ENCODE measurements at places on chromosomes 13 and 19. TPM values are rescaled to one million over a fixed set of nuclear protein-coding genes. Genes with fewer than 3 reads are reported as not detected.

DNA sequence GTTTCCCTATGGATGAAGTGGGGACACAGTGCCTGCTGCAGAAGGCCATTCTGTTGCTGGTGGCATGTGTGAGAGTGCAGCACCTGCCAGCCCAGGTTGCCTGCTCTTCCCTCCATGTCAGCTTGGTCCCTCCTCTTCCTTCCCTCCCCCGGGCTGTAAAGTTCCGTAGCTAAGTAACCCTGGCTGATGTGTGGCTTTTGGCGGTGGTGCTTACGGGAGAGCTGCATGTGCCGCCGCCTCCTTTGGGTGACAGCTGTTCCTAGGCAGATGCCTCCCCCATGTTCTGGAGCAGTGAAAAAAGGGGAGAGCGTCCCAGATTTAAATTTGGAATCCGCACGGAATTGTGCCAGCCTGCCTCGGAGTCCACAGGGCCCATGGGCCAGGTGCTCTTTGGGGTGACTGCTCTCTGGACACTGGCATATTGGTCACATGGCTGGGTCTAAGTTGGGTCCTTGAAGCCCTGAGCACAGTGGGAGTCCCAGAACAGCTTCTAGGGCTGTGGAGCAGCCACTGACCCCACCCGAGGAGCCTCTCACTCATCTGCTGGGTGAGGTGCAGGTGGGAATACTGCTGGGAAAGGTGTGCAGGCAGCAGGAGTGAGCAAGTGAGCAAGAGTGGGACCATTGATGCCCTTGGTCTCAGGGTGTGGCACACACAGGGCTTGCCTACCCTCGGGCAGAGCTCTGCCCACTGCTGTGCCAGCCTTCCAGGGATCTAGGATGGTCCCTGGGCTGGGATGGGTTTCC, 33.1 kb upstream of the ZNF536 start:
- no peak for DNase-seq

DNA sequence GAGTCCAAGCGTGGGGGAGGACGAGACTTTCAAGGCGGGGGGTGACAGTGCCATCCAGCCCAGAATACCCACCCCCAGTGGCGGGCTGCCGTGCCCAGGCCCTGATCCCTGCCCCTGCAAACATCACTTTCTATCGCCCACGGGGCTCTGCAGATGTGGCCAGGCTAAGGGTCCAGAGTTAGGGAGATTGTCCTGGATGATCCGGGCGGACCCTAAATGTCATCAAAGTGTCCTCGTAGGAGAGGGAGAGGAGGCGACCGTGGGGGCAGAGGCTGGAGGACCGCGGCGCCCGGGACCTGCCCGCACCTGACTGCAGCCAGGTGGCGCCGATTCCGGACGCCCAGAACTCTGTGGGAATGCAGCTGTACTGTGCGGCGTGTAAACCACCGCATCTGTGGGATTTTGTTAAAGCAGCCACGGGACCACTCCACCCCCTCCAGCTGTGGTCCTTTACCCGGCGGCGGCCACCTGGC, 32.4 kb downstream of the GJA3 start:
- DNase-seq = no peak

GRCh38 chr13:105193026-105193425, 1342.4 kb downstream of the EFNB2 start:
- no peak for DNase-seq

DNA sequence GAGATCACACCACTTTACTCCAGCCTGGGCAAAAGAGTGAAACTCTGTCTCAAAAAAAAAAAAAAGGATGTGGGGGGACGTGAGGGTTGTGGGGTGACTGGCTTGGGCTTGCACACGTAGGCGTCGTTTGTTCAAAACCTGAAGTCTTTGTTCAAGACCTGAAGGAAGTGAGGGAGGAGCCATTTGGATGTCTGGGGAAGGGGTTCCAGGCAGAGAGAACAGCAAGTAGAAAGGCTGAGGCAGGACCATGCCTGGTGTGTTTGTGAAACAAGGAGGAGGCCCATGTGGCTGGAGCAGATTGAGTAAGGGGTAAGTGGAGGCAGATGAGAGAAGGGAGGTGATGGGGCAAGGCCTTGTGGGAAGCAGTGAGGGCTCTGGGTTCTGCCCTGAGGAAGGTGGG, 27.8 kb downstream of the PIN1 start:
- no peak for DNase-seq

DNA sequence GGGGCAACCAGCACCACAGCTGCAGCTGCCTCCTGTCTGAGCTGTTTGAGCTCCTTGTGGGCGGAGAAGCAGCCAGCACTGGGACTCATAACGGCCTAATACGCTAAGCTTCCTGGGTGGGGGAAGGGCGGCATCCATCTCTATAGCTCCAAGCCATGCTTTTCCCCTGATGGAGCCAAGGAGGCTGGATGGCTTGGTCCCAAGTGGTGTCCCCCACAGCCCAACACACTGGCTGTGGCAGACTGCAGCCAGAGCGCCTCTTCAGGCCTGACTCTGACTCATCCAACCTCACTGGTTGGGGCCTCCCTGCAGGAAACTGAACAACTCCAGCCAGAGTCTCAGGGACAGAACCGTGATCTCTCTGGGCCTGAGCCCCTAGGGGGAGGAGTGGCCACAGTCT, 537.3 kb downstream of the SUCLA2 start:
- peak; percentile 16 for DNase-seq

Gene MBD3L3
- not detected for total RNA-seq

DNA sequence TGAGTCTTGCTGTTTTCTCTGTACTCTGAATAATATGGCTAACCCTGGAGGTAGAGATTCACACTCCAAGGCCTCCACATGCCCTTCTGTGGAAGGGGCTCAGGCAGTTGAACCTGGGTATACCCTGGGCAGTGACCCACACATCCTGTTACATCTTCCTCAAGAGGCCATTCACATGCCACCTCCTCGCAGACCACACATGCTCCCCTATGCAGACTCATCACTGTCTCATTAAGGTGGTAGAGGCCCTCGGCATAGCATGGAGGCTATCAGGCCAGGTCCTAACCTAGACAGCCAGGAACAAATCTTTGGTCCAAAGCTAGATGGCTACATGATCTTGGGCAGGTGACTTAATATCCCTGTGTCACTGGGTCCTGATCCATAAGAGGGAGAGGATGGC, 363.9 kb upstream of the ZNF507 start:
- DNase-seq = no peak

Gene SIGLEC5
- not detected for total RNA-seq

DNA sequence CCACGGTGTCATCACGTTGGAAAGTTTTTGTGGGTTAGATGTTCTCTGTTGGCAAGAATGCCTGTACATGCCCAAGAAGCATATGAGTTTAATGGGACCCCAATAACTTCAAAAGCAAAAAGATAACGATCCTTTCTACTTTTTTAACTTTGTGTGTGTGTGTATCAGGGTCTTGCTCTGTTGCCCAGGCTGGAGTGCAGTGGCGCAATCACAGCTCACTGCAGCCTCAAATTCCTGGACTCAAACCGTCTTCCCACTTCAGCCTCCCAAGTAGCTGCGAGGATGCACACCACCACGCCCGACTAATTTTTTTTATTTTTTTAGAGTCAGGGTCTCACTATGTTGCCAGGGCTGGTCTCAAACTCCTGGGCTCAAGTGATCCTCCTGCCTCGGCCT, 34.3 kb upstream of the TPM4 start:
- no peak for DNase-seq

- DNase-seq = no peak
These were observed 11.3 kb upstream of the ZBTB7A start for GRCh38 chr19:4077800-4078684.

- no peak for DNase-seq
These were observed 12.9 kb downstream of the ZNF507 start for GRCh38 chr19:32358321-32358720.

Gene CALR3
- not detected for total RNA-seq

DNA sequence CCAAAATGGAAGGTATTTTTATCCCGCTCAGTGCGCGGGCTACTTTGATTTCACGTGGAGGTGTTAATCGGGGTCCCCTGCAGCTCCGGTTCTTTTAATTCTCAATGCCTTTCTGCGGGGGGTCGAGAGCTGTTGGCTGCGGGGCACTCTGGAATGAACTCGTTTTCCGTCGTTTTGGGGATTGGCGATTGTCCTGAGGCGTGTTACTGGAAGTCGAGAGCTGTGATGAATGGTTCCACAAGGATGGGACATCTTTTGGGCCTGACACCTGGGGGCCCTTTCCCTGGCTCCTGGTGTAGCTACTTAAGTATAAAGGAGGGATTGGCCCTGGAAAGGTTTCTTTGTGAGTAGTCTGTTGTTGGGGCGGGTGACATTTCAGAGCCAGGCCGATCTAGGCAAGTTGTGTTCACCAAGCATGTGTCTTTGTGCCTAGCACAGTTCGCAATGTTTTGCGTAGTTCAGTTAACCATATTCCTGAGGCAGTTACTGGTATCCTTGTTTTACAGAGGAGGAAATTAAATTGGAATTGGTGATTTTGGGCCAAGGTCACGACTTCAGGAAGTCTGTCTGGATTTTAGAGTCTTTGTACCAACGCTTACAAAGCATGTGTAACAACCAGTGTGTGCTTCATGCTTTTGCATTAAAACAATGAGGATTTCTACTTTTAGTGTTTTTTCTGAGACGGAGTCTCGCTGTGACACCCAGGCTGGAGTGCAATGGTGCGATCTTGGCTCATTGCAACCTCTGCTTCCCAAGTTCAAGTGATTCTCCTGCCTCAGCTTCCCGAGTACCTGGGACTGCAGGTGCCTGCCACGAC, 846 bp downstream of the RPL13A start:
- DNase-seq = no peak

DNA sequence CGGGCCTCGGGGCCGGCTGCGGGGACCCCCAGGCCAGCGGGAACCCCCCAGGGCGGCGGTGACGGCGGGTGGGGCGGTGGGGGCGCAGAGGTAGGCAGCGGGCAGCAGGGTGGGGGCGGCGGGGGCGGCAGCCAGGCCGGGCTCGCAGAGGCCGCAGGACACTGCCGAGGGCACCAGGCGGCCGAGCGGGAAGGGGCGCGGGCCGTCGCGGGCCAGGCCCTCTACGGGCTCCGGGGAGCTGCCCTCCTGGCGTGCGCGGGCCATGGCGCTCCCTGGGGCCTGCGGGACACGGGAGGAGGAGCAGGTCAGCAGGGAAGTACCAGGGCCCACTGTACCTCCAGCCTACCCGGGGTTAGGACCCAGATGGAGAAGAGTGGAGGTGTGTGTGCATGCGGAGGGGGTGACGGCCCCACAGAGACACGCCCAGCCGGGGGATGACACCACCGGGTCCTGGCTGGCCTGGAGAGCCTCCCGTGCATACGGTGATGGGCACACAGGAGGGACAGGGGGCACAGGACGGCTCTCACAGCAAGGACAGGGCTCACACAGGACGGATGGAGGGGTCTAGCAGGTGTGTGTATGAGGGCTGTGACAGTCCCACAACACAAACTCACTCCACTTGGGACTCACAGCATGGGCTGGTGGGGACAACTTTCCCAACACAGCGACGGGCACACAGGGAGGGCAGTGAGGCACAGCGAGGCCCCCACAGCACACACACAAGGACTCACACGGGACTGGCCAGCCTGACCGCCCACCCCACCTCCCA, 2.6 kb downstream of the BBC3 start:
- peak; percentile 22 for DNase-seq

DNA sequence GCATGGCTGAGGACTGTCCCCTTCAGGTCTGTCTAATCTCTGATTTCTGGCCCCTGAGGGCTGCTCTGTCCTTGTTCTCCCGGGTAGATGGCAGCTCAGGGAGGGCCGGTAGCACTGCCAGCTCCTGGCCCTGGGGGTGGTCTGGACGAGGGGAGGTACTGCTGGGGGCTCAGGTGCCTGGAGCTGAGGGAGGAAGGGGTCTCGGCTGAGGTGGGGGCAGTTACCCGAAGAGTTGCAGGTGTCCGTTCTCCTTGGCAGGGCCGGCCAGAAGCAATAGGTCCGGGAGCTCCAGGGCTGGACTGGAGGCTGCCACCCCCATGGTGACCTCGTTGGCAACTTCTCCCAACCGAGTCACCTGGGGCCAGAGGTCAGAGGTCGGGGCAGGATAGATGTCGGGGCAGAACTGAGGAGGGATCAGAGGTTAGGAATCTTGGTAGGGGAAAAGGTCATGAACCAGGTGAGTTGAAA, 1.2 kb upstream of the EMC10 start:
- DNase-seq = no peak

DNA sequence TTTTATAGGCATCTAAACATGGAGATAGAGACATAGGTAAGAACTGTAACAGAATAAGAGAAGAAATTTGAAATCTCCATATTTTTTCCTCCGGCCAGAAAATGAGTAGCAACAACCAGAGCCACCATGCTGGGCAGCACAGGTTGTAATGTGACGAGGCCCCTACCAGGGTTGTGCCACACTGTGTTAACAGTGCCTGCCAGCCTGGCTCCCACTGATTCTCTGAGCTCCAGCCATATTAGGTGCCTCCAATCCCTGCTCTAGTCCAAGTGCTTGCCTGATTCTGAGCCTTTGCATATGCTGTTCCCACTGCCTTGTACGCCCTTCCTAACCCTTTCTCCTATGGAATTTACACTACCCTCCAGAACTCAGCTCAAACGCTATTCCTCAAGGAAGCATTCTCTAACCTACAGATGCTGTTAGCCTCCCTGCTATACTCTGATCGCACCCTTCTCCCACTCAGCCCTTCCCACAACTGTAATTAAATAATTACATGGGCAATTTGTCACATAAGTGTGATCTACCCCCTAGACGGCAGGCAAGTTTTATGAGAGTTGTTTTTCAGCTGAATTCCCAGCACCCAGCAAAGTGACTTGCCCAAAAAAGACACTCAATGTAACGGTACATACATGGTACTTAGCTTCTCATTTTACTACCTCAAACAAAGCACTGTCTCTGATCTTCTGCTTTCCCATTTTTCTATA, 37.6 kb upstream of the STARD13 start:
- no peak for DNase-seq

DNA sequence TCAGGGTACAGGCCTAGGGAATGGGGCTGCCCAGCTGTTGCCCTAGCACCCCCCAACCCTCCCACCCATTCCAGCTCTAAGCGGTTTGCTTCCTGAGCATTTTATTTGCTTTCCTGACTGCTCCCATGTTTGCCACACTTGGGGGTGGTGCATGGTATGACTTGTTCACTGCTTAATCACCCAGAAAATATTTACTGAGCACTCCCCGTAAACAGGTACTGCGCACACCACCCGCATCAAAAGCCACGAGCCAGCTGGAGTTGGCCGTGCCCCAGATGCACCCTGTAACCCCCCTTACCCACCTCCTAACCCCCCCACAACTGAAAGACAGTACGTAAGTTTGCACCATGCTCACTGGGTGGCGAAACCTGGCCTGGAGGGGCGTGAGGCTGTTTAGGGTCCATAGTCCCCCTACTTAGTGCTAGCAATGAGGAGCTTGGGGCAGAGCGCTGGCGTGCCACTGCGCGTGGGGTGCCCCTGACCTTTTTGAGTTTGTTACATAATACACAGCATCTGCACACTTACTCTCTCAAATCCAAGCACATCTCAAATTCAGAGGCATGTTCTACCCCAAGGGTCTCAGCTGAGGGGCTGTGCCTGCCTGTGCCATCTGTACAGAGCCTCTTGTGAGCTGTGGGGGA, 29.8 kb downstream of the DPF1 start:
- no peak for DNase-seq

Gene CYSLTR2
- total RNA-seq = not detected

All from fibroblast of the aortic adventitia (primary cell).